ENCODE measurements at places on chromosomes 3 and 15. TPM values are rescaled to one million over a fixed set of nuclear protein-coding genes. Genes with fewer than 3 reads are reported as not detected.

GRCh38 chr3:187252311-187252710 is 39.2 kb downstream of the MASP1 start:
- no peak for DNase-seq

- DNase-seq = no peak
These were observed 1033.7 kb downstream of the ROBO1 start for GRCh38 chr3:78734048-78734637.

GRCh38 chr15:56496635-56497034 is 31.7 kb upstream of the MNS1 start:
- no peak for DNase-seq

GRCh38 chr3:42600958-42601675 is 631 bp downstream of the NKTR start:
- DNase-seq = peak; percentile 67

DNA sequence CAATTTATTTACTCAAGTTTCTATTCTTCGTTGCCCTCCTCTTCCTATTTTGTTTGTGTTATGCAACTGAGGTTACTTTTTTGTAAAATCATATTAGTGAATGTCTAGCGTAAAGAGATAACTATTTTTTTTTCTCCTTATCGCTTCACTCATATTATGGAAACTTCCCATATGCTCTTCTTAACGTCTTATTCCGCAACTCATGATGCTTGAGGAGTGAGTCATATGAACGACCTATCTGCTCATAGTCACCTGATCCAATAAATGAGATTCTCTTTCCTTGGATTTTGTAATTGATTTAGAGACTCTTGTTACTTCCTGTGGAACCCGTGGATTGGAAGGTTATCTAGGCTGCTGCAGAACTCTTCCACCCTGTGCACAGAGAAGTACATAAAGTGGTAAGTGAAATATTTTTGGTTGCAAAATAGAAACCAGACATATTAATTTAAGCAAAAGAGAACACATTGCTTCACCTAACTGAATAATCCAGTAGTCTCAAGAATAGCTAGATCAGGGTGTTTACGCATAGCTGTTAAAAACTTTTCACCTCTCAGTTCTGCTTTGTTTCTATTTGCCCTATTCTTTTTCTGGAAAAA is 719.3 kb upstream of the SGO1 start:
- DNase-seq = no peak

DNA sequence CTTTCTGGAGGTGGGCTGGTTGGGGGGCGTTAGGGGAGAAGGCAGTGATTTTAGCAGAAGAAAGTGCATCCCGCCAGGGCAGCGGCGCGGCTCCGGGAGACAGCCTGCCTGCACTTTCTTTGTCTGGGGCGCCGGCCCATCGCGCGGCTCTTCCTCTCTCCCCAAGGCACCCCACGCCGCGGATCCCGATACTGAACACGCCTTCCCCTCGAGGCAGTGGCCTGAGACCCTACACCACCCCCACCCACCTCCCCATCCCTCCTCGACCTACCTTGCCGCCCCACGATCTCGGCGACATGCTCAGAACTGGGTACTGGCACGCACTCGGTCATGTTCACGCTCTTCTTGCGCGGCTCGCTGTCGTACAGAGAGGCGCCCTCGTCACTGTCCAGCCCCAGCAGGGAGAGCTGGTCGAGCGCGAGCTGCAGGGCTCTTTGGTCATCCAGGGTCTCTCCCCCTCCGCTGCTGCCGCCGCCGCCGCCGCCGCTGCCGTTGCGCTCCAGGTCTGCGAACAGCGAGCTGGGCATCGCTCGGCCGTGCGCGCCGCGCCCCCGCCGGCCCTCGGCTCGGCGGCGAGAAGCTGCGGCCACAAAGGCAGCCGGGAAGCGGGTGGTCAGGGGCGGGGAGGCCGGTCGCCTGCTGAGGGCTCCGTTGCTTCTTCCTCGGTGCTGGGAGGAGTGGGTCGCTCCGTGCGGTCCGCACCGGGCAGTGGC is 483 bp downstream of the MEX3B start:
- DNase-seq = peak; percentile 43

STAC gene
- 0.42 TPM for total RNA-seq

DNA sequence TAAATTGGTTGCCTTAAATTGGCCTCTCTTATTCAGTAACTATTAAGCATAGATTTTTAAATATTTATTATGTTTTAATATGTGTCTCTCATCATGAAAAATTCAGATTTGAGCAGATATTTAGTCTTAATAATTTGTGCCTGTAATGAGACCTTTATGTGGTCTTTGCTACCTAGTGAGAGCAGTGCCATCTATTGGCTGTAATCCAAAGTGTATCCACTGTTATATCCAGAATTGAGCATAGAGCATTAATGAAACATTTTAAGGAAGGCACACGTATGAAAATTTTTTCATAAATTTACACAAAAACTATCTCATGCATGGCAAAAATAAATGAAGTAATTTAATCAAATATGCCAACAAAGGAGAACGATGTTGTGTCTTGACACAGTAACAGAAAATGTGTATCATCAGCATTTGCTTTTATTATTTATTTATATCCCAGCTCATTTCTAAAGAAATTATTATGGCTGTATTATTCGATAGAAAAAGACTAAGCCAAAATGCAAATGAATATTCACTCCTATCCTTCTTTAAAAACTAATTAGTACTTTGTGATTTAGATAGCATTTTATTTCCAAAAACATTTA is 203.5 kb downstream of the RSRC1 start:
- DNase-seq = no peak

DNA sequence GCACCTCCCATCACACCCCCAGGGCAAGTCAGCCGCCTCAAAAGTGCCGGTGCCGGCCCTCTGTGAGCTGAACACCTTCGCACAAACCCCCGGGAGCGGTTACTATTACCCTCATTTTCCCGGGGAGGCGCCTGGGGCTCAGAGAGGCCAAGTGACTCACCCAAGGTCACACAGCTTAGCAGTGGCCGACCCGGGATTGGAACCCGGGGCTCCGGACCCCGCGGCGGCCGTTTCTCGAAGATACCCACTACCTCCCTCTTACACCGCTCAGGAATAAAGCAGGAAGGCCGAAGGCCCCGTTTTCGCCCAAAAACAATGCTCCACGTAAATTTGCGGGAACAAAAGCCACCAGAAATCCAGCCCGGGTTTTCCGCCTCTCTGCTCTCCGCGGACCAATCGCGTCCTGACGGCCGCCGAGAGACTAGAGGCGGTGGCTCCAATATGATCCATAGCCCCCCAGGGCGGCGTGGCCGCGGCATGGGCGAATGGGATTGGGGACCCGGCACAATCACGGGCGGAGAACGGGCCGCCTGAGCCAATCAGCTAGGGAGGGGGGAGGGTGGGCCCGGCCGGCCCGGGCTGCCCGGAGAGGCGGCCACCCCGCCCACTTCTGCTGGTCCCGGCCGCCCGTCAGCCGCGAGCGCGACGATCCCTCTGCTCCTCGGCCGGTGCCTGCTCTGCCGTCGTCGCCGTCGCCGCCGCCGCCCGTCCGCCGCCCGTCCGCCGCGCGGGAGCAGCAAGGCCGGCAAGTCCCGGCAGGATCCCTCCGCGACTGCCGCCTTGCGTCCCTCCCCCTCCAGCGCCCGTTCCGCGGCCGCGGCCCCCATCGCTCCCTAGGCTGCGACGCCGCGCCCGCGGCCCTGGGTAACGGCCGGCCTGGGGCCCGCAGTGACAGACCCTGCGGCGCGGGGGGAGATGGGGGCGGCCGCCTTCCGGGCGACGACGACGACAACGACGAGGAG is 177.0 kb downstream of the OR4M2 start:
- DNase-seq = no peak

MED12L gene
- 1.3 TPM for total RNA-seq

RARRES1 gene
- 79.5 TPM for total RNA-seq

DNA sequence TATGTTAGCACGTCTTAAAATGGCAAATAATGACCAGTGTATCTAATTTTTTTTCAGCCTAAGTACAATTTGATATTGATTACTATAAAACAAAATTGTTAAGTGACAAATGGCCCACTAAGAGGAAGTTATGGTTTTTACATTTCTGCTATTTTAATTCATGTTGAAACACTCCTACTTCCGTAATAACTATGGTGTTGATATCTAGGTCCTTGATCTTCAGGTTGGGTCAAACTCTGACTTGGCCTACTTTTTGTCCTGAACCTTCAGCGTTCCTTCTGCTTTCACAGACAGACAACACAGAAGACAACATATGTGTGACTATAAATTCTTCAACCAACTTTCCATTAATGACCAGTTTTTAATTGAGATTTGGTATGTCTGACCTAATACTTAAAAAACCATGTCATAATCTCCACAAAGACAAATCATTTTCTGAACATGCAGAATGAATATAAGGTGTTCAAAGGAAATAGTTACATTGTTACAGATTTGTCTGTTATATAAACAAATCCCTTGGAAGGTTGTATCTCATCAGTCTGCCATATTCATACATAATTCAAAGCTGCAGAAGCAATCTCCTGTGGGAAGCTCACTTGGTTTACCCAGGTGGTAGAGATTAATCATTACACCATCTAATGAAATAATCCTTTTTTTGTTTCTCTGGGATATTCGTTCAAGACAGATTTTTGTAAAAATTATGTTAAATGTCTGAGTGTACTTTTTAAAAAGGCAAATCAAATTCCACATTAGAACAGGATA is 92.1 kb upstream of the TSPAN3 start:
- no peak for DNase-seq

RTP4 gene
- 4.3 TPM for total RNA-seq

- DNase-seq = no peak
These were observed 30.7 kb upstream of the CGNL1 start for GRCh38 chr15:57345584-57345983.

DNA sequence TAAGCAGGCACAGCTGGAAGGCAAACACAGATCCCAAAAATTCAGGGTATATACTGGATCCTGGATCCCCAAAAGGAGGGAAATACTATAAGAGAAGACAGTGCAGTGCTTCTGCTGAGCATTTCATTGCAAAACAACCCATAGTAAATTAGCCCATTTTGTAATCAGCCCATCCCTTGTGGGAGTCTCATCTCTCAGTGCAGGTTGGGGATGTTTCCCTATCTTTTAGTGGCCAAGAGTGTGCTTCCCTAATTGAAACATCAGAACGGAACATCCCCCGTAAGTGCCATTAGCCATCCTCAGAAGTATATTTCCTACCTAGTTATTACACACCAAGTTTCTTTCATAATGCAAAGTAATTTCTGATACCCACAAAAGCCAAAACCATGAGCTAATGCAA is 11.2 kb upstream of the MTMR14 start:
- DNase-seq = no peak

GRCh38 chr3:56122911-56123310 is 345.4 kb downstream of the ERC2 start:
- no peak for DNase-seq

- DNase-seq = no peak
These were observed 68.2 kb downstream of the SIDT1 start for GRCh38 chr3:113600418-113601182.

- no peak for DNase-seq
These were observed 11.0 kb downstream of the NDUFB5 start for GRCh38 chr3:179615458-179616173.

- no peak for DNase-seq
These were observed 12.3 kb upstream of the C3orf22 start for GRCh38 chr3:126571078-126571477.

CSPG4 gene
- total RNA-seq = 2.1 TPM

CMTM7 gene
- total RNA-seq = 5.8 TPM

ST8SIA2 gene
- total RNA-seq = 0.25 TPM

DNA sequence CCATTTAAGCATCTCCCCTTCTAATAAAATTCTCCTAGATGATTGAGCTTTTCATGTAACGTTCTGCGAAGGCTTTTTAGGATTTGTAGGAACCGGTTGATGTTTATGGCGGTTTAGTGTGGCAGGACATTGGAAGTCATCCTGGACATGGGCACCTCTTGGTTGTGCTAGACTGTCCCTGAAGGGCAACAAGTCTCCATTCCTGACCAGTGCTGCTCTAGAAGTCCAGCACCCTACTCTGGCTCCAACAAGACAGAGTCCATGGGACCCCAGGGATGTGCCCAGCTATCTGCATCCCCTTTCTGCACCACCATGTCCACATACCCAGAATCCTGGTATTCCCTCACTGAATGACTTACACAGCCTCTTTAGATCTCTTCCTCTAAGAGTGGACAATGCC is 46.4 kb downstream of the KCNAB1 start:
- no peak for DNase-seq

- DNase-seq = no peak
These were observed 86.7 kb downstream of the MCF2L2 start for GRCh38 chr3:183341545-183342288.

- DNase-seq = no peak
These were observed 143.8 kb upstream of the LMCD1 start for GRCh38 chr3:8357859-8358258.

GRCh38 chr3:131193641-131194238 is 167.1 kb downstream of the NEK11 start:
- no peak for DNase-seq

SENP7 gene
- 5.6 TPM for total RNA-seq

DNA sequence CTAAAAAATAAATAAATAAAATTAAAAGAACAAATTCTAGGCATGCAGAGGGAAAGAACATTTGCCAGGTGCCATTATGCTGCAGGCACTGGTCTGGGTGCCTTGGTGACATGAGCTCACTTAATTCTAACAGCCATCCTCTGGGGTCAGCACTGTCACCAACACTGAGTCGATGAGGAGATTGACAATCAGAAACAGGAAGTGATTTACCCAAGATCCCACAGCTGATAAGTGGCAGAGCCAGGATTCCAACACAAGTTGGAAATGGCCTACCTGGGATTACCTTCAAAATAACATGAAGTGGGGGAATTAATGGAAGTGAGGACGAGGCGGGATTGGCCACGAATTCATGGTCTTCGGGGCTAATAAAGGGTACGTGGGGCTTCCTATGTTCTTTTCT is 3.6 kb downstream of the PLIN1 start:
- DNase-seq = no peak

DNA sequence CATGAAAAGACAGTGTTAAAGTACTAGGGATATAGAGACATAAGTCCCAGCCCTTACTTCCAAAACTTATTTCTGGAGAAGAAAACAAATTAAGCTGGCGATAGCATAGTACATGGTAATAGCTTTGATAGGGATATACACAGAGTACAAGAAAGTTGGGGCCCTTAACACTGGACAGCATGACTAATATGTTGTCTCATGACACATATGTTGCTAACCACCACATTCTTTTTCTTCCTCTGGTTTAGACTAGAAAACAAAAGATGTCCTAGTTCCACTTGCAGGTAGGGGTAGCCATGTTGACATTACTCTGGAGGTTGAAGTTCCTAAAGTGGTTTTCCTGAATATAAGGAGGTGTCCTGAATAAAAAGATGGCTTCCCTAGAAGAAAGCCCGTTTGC is 75.3 kb downstream of the RFX7 start:
- no peak for DNase-seq

- peak; percentile 47 for DNase-seq
These were observed 29.8 kb downstream of the LARS2 start for GRCh38 chr3:45417930-45418847.

CHCHD4 gene
- 25.4 TPM for total RNA-seq
